ENCODE measurements at places on chromosomes 7 and 10.

GRCh38 chr10:119159332-119159731, 6.2 kb downstream of the SFXN4 start:
- no peak for DNase-seq

- no peak for DNase-seq
These were observed 56.8 kb upstream of the WDR11 start for GRCh38 chr10:120794390-120794789.

GRCh38 chr7:75850235-75850634, 28.6 kb upstream of the RHBDD2 start:
- no peak for DNase-seq

DNA sequence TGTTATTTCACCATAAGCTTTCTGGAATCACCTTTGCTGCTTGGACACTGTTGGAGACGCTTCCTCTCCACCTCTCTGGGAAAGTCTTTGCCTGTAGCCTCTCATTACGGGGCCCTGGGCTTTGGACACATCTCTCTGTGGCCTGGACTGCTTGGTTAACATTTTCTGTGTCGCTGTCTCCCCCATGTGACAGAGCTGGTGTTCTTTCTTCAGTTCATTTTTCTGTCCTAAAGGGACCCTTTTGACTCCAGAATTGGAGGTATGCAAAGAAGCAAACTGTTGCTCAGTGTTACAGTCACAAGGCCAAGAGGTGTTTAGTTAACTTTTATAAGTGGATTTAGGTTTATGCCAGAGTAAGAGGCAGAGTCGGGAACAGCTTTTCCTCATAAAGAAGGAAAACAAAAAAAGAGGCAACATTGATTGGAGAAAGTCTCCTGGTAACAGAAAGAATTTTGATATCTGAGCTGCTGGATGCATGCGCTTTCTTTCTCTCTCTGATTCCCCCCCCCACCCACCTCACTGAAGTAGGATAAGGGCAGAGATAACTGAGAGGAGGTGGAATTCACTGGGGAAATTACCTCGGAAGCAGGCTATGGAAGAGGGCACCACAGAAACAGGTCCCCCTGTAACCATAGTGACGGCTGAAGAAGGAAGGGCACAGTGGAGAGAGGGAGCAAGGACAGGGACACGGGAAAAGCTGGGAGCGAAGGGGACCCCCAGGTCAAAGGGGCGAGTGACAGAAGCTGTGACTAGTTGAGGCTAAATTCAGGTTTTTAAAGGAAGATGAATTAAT, 57.8 kb downstream of the LGI1 start:
- DNase-seq, result no peak

DNA sequence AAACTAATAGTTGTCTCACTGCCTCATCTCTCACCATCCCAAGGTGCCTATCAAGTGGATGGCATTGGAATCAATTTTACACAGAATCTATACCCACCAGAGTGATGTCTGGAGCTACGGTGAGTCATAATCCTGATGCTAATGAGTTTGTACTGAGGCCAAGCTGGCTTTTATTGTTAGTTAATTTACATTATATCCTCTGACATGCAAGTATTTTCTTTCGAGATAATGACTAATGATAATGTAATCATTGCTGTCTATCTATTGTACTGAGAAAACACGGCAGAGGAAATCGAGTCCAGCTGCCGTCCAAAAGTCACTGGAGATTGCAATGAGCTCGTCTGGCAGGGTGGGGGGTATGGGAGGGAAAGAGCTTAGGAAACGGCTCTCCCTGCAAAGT, 172.4 kb upstream of the LANCL2 start:
- DNase-seq, result no peak

DNA sequence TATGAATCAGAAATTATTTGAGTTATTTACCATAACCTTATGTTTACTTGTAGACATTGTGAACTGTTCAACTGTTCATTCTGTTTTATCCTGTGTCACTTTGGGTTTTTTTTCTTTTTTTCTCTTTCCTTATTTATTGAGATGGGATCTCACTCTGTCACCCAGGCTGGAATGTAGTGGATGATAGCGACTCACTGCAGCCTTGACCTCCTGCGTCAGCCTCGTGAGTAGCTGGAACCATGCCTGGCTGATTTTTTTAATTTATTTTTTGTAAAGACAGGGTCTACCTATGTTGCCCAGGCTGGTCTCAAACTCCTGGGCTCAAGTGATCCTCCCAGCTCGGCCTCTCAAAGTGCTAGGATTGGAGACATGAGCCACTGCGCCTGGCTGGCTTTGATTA, 97.1 kb downstream of the CSTF2T start:
- no peak for DNase-seq

GRCh38 chr7:8177109-8177933, 84.6 kb downstream of the ICA1 start:
- DNase-seq, result no peak

GRCh38 chr10:130656187-130656575, 520.0 kb downstream of the GLRX3 start:
- DNase-seq, result no peak

GRCh38 chr7:45592230-45592991, 18.2 kb downstream of the ADCY1 start:
- DNase-seq, result no peak

- no peak for DNase-seq
These were observed 362.4 kb upstream of the ZNF32 start for GRCh38 chr10:44010873-44011602.

- peak; percentile 1 for DNase-seq
These were observed 28.1 kb downstream of the ARL4A start for GRCh38 chr7:12715372-12716133.

Measured in stimulated activated CD8-positive, alpha-beta memory T cell treated with anti-CD3 and anti-CD28 coated beads, Interleukin-12 subunit alpha, Interleukin-12 subunit beta, amount 100 ng/mL, for 4 hours (primary cell).